ENCODE measurements at places on chromosomes 16 and 17. TPM values are rescaled to one million over a fixed set of nuclear protein-coding genes. Genes with fewer than 3 reads are reported as not detected.

The ZMYND15 gene
- total RNA-seq, result 2.3 TPM

The PDE6G gene
- not detected for total RNA-seq

The GAST gene
- not detected for total RNA-seq

The CYB5B gene
- total RNA-seq, result 8.2 TPM

The CCL18 gene
- total RNA-seq, result not detected

The CDK5R1 gene
- 1.6 TPM for total RNA-seq

All from body of pancreas (tissue), 4 donors.